ENCODE measurements at places on chromosomes 5 and 9.

- no peak for DNase-seq
Observed at GRCh38 chr5:93602241-93603077, 19.4 kb downstream of the NR2F1 start.

GRCh38 chr9:108322326-108323098 lies 533.3 kb downstream of the ACTL7B start:
- DNase-seq: no peak

DNA sequence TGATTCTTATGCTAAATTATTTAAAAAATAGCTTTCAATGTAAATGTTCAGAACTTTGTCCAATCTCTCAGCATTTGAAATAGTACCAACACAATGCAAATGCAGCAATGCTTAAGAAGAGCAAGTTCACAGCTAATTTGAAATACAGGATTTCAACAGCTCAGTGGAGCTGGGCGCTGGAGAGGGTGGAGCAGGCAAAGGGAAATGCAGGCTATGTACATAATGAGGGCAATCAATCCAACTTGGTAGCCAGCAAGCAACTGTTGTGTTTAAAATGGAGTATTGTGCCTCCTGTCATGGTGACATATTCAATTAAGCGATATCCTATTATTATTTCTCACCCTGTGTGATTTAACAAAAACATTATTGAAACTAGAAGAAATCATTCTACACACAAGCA lies 568.8 kb downstream of the PSAT1 start:
- DNase-seq: no peak

DNA sequence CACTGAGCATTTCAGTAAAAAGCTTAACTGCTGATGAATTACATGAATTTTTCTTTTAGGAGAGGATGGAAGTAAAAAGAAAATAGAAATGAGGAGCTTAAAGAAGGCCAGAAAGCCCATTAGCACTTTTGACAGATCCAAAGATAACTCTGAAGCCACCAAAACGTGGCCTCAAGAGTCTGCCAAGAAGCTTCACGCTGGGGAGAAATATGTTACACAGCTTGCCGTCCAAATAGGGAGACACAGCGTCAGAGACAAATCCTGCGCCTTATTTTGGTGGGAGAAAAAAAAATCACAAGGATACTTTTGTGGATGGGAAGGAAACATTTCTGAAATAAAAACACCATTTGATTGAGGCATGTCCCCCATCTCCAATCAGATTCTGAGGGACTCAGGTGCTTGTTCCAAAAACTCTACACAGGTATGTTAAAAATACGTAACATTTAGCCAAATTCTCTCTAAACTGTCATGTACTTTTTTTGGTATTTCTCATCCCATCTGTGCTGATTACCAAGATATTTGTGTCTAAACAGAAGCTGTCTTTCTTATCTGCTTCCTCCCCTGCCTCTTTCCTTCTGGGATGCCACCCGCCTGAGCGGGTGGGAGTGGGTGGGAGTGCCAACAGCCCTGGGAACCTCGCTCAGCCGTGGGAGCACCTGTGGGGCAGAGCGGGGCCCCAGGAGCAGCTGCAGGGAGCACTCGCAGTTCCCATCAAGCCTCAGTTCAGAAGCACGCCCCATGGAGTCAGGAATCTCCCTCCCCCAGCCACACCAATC lies 275.5 kb downstream of the DENND1A start:
- DNase-seq: no peak

DNA sequence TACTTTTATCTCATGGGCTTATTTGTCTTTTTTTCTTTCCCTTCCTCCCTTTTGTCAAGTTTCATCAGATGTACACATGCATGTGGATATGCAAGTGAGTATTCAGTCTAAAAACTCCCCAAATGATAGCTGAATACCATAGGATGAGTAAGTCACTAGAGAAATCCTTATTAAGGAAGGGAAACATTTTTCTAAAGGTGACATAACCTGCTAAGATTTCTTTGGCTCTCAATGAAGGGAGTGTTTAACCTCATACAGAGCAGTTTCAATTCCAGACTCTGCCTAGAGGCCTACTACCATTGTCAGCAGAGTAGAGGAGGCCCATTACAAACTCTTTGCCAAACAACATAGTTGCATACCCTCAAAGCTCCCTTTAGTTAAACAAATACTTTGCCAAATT lies 192.4 kb downstream of the ARHGEF28 start:
- DNase-seq: no peak

- no peak for DNase-seq
Observed at GRCh38 chr9:123331346-123332060, 24.5 kb upstream of the CRB2 start.

- DNase-seq: no peak
Observed at GRCh38 chr9:14652729-14653377, 40.4 kb downstream of the ZDHHC21 start.

DNA sequence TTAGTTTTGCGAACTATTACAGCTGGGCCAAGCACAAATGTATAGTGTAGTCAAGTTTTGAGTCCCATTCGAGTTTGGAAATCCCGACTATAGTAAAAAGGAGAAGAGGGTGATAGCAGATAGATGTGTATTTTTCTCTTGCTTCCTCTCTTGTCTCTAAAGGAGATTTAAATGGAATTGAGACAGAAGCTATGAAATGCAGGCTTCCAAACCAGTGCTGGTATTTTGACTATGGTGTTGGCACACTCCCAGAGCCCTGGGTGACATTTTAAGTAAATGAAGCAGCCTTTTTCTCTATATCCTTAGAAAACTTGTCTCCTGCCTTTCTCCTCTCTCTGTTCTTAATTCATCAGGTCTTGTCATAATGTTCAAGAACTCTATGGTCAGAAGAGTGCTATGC lies 17.7 kb upstream of the AUH start:
- DNase-seq: no peak

- peak; percentile 99 for DNase-seq
Observed at GRCh38 chr9:128552153-128552743, at the start of gene SPTAN1. TSS of gene SPTAN1 (plus strand) at chr9:128552587. CDS start at chr9:128566741, 14,154 bp downstream.

- no peak for DNase-seq
Observed at GRCh38 chr5:176743868-176744583, 66.3 kb upstream of the UNC5A start.

DNA sequence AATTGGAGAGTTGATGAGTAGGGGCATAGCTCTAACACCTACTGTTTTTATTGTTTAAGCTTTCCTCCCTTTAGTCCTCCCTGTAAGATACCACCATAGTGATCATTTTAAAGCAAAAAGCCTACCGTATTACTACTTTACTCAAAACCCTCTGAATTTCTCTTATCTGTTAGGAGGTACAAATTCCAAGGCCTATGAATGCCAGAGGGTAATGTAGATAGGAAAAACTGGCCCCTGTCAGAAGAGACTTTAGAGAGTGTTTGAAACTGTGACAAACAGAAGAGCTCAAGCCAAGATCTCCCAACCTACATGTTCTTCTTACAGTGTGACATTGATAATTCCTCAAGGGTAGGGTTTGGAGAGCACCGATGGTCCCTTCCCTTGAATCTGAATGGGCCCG lies 7.2 kb upstream of the SLC44A1 start:
- DNase-seq: no peak

- DNase-seq: no peak
Observed at GRCh38 chr5:151812757-151813309, 41.1 kb downstream of the G3BP1 start.

GRCh38 chr9:131258698-131259431 lies 17.4 kb downstream of the FAM78A start:
- no peak for DNase-seq

DNA sequence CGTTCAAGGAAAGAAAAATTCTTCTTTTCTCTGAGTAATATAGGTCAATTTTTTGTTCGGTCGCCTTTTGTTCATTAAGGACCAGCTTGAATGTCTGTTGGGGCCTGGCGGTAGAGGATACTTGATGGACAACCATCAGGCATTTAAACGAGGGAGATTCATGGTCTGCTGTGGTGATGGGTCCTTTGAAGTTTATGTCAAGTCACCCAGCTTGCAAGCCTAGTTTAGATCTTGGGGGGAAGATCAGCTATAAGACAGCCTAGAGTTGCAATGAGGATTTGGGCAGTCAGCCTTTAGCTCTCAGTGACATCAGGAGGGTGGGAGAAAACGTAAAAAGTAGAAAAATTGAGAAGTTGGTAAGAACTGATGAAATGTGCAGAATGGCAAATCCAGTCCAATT lies 80.2 kb upstream of the SPRY4 start:
- no peak for DNase-seq

GRCh38 chr5:134509308-134510040 lies 16.0 kb upstream of the JADE2 start:
- no peak for DNase-seq

DNA sequence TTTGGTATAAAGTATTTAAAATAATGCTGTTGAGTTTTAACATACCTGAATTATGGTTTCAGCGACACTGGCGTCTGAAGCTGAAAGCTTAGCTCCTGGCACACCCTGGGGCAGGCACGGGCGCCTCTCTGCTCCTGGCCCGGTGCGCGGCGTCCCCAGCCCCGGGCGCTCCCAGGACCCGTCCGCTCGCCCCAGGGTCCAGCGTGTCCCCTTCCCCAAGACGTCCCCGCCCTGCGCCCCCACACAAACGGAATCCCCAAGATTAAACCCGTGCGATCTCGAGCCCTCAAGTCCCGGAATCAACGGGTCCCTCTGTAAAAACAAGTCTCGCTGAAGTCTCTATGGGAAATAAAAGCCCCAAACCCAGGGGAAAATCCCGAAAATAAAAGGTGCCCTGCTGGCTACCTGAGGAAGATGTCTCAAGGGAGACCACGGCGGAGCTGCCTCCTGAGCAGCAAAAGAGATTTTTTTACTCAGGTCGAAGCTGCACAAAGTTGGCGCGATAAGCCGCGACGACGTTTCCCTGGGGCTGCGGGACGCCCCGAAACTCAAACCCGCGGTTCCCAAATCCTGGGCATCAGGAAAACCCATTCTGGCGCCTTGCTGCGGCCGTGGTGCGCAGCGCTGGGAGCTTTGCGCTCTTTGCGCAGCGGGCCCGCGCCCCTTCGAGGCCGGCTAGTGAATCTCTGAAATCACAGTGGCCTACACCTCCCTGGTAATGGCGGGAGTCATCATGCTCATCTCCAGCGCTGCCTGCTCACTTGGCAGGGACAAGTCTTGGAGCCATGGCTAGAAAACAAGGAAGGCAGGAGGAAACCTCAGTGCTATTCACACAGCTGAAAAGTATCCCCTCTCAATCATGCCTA lies 6.3 kb upstream of the IFNA8 start:
- no peak for DNase-seq

DNA sequence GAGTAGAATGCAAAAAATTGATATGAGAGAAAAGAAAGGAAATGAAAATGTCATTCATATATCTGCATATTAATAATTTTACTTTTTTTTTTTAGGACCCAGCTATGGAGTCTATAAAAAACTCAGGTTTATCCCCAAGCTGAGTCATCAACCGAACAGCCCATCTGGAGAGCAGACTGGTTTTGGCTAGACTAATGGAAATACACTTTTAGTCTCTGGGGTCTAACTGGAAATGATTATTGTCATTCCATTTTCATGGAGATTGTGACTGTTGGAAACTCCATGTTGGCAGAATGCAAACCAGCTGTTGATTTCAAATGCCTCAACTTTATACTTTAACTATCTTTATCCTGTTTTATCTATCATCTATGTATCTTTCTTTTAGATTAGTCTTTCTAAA lies 28.7 kb downstream of the ANXA1 start:
- no peak for DNase-seq

- peak; percentile 46 for DNase-seq
Observed at GRCh38 chr5:95810305-95811125, 12.0 kb downstream of the GLRX start.

- DNase-seq: no peak
Observed at GRCh38 chr9:116951588-116952435, 264.7 kb downstream of the TRIM32 start.

DNA sequence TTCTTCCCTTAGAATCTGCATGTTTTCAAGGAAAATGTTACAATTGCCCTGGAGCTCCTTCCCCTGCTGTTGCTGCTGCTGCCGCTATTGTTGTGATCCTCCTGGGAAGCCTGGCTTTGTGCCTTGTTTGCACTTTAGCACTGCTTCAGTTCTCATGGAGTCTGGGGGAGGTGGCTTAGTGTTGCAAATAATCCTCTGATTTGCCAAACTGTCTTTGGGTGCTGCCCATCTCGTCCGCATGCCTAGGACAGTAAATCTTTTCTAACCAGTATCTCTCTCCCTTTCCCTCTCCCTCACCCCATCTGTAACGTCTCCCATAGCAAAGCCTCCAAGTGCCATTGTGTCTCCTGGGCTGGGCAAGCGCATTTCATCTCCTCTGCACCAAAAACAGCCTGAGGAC lies 30.3 kb downstream of the FAM240B start:
- DNase-seq: no peak

DNA sequence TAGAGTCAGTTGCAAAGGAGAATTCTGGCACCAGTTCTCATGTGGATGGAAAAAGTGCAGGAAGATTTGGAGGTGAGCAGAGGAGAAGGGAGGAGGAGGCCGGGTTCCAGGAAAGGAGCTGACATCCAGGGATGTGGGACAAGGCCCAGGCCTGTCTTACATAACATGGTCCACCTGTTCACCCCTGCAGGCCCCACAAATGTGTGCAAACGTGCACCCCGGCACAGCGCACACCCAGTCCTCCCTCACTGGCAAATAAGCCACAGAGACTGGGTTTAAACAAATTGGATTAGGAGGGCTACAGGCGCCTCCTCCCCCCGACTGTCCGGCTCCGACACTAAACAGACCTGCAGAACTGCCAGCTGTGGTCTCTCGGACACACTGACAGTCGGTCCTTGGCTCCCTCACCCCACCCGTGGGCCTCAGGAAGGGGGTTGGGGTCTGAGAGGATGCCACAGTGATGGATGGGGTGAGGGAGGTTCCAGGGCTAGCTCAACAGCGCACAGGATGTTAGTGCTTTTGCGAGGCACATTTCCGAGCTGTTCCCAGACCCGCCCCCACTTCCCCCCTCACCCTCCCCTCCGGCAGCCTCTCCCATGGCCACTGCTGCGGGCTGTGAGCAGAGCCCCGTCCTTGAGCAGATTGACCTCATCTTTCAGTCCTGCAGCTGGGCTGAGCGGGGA lies 43.4 kb upstream of the IL17B start:
- DNase-seq: no peak

DNA sequence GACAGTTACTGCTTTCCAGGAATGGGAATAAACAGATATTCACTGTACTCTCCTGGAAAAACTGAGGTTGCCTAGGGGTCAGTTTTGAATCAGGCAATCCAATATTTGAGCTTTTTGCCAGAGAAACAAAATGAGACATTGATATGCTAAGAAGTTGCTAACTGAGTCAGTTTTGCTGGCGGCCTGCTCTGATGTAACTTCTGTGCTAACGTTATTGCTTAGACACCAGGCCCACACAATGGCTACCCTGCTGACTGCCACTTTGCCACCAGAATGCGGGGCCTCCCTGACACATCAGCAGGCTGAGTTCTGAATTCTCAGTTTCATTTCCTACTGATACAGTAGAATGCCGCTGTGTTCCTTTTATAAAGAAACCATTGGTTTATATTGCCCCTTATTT lies 18.2 kb upstream of the ZNF618 start:
- DNase-seq: no peak

GRCh38 chr5:128062172-128062746 lies 21.3 kb upstream of the SLC12A2 start:
- no peak for DNase-seq

DNA sequence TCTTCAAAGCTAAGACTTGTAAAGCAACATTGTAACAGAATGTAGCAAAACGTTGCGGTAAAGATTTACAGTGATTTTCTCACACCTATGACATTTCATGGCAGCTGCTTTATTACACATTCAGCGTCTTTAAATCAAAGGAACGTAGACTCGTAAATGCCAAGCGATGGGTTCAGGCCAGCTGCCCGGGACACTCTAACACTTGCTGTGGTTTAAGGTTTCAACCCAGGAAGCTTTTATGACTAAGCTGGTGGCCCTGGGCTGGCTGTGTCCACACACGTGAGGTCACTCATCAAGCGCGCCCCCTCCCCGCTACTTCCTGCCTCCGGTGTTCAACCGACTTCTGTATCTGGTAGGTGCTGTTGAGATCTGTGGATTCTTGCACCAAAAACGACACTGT lies 2.5 kb downstream of the SLC6A18 start:
- no peak for DNase-seq

GRCh38 chr9:81902626-81903025 lies 25.6 kb upstream of the SPATA31D4 start:
- no peak for DNase-seq
